ENCODE measurements at places on chromosomes 3 and 15. TPM values are rescaled to one million over a fixed set of nuclear protein-coding genes. Genes with fewer than 3 reads are reported as not detected.

CCDC54 gene
- total RNA-seq = not detected

RAB43 gene
- 27.7 TPM for total RNA-seq

FRMD5 gene
- 25.1 TPM for total RNA-seq

WDR82 gene
- total RNA-seq = 98.5 TPM

OXSR1 gene
- 36.6 TPM for total RNA-seq

KLHL6 gene
- total RNA-seq = 5.7 TPM

C3orf22 gene
- total RNA-seq = not detected

ACOX2 gene
- total RNA-seq = 1.8 TPM

SLC27A2 gene
- not detected for total RNA-seq

FBXO40 gene
- under 0.01 TPM for total RNA-seq

EPHA3 gene
- not detected for total RNA-seq

GALNT15 gene
- total RNA-seq = 18.8 TPM

PRR20G gene
- not detected for total RNA-seq

FETUB gene
- total RNA-seq = not detected

CCR2 gene
- total RNA-seq = not detected

PRTG gene
- total RNA-seq = 0.92 TPM

RARRES1 gene
- total RNA-seq = 4.9 TPM

ANKRD34C gene
- total RNA-seq = not detected

NKIRAS1 gene
- 10.0 TPM for total RNA-seq

ALG1L2 gene
- not detected for total RNA-seq

EPHA6 gene
- total RNA-seq = not detected

ASB14 gene
- not detected for total RNA-seq

IGSF11 gene
- not detected for total RNA-seq

CIDEC gene
- total RNA-seq = not detected

ROPN1 gene
- not detected for total RNA-seq

APOD gene
- total RNA-seq = 25.1 TPM

TGM5 gene
- not detected for total RNA-seq

EID1 gene
- total RNA-seq = 203 TPM

KLF15 gene
- total RNA-seq = 2.3 TPM

ATP8B4 gene
- not detected for total RNA-seq

SLC2A2 gene
- not detected for total RNA-seq

MAP1A gene
- 1.4 TPM for total RNA-seq

MESP2 gene
- total RNA-seq = 0.14 TPM

IL5RA gene
- not detected for total RNA-seq

SNX22 gene
- total RNA-seq = 1.3 TPM

SERP1 gene
- total RNA-seq = 198 TPM

NR1I2 gene
- total RNA-seq = not detected

AP3S2 gene
- total RNA-seq = 19.5 TPM

IL17RD gene
- total RNA-seq = 1.5 TPM
